ENCODE measurements at places on chromosomes 3 and 15. TPM values are rescaled to one million over a fixed set of nuclear protein-coding genes. Genes with fewer than 3 reads are reported as not detected.

DNA sequence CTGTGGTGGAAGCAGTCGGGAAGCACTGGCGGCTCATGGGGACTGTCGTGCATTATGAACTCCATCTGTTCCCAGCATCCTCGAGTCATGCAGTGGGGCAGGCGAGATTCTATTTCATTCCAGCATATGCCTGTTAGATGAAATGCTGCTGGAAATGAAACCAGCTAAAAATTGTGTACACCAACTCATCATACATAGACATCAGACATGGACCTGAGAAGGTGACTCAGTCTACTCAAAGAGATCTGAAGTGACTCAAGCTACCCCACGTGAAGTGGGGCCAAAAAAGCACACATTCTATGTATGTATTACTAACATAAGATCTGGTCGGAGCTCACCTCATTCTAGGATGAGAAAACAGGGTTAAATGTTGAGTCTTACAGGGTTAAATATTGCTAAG, 47.5 kb upstream of the FAM98B start:
- no peak overlapping the region for H3K4me3 ChIP-seq
- H3K27ac ChIP-seq, result no peak overlapping the region
- DNase-seq, result no peak
- no peaks in the 10 kb centered on the region for H3K4me1 ChIP-seq
- no peaks in the 10 kb centered on the region for H3K36me3 ChIP-seq
- H3K27me3 ChIP-seq, result no peaks in the 10 kb centered on the region

- H3K4me3 ChIP-seq, result no peak overlapping the region
- H3K27ac ChIP-seq, result no peak overlapping the region
- H3K36me3 ChIP-seq, result peaks cover 22% of the 10 kb centered on the region
- no peak for DNase-seq
- H3K4me1 ChIP-seq, result peaks cover 69% of the 10 kb centered on the region
These were observed 19.5 kb downstream of the PHC3 start for GRCh38 chr3:170162052-170162451.

GRCh38 chr3:134347551-134347950, 26.7 kb downstream of the AMOTL2 start:
- H3K4me3 ChIP-seq, result no peak overlapping the region
- no peaks in the 10 kb centered on the region for H3K4me1 ChIP-seq
- H3K27ac ChIP-seq, result no peak overlapping the region
- DNase-seq, result no peak
- no peaks in the 10 kb centered on the region for H3K36me3 ChIP-seq
- no peaks in the 10 kb centered on the region for H3K27me3 ChIP-seq

DNA sequence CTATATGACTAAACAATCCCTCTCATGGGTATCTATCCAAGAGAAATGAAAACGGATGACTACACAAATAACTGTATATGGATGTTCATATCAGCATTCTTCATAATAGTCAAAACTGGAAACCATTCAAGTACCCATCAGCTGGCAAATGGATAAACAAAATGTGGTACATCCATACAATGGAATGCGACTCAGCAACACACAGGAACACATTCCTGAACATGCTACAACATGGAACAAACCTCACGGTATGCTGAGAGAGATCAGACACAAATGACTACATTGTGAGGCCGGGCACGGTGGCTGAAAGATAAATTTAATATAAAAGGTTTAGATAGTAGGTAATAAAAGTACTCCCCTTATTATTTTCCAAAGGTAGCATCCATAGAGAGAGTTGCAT, 42.6 kb downstream of the CCR4 start:
- H3K4me3 ChIP-seq, result no peak overlapping the region
- DNase-seq, result no peak
- H3K4me1 ChIP-seq, result peaks cover 78% of the 10 kb centered on the region
- H3K36me3 ChIP-seq, result no peaks in the 10 kb centered on the region
- no peak overlapping the region for H3K27ac ChIP-seq
- H3K27me3 ChIP-seq, result no peaks in the 10 kb centered on the region

GRCh38 chr3:169869484-169870220, at the start of gene LRRC31:
TSS of gene LRRC31 (minus strand) at chr3:169869935. CDS start at chr3:169869807, 128 bp downstream.
- H3K4me1 ChIP-seq, result peaks cover 15% of the 10 kb centered on the region
- no peak for DNase-seq
- H3K36me3 ChIP-seq, result no peaks in the 10 kb centered on the region
- no peak within 1 kb of the TSS for H3K4me3 ChIP-seq
- peaks cover 4% of the 10 kb centered on the region for H3K27me3 ChIP-seq

DNA sequence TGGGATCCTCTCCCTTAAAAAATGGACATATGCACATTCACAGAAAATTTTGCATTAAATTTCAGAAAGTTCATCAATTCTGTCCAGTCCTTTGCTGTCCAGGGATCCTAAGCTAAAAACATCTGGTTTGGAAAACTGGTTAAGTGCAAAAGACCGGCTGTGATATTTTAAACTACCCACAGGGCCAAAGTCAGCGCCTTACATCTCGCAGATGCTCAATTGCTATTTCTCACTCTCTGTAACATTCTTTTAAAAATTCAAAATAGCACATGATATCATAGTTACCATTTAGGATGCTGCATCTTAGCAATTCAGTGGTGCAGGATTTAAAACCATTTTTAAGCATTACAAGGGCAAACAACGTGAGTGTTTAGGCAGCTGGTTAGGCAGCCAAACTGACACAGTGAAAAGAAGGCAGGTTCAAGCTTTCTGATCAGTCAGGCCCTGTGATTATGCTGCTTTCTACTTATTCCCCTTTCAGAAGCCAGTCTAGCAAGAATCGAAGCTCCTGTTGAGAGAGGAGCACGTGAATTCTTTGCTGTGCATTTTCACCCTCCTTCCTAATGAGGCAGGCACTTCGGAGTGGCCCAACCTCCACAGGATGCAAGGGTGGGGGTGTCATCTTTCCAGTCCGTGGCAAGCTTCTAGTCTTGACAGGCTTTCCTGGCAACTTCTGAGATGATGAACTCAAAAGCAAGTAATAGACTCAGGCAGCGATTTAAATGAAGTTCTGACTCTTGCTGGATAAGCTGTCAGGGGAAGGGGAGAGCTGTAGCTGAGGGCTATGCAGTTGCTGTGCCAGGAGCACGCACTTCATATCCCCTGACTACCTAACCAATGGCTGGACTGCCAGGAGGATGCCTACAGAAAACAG, 8.8 kb downstream of the PRICKLE2 start:
- no peaks in the 10 kb centered on the region for H3K36me3 ChIP-seq
- H3K4me1 ChIP-seq, result no peaks in the 10 kb centered on the region
- H3K27ac ChIP-seq, result no peak overlapping the region
- no peaks in the 10 kb centered on the region for H3K27me3 ChIP-seq

DNA sequence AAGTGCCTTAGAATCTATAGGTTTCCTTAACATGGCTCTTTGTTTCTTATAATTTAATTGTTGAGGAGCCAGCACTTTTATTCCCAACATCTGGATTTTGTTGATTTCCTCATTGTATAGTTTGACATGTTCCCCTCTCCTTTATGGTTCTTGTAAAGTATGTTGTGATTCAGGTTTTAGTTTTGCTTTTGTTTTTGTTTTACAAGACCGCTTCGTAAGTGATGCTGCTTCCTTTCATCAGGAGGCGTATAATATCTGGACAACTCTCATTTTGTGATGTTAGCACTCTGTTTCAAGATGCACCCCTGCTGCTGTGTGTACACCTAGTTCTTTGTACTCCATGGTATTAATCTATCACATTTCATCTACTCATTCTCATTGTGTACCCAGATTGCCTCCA, 48.7 kb downstream of the SLC49A4 start:
- H3K36me3 ChIP-seq, result no peaks in the 10 kb centered on the region
- no peak for DNase-seq
- no peak overlapping the region for H3K4me3 ChIP-seq
- no peak overlapping the region for H3K27ac ChIP-seq
- H3K27me3 ChIP-seq, result no peaks in the 10 kb centered on the region

DNA sequence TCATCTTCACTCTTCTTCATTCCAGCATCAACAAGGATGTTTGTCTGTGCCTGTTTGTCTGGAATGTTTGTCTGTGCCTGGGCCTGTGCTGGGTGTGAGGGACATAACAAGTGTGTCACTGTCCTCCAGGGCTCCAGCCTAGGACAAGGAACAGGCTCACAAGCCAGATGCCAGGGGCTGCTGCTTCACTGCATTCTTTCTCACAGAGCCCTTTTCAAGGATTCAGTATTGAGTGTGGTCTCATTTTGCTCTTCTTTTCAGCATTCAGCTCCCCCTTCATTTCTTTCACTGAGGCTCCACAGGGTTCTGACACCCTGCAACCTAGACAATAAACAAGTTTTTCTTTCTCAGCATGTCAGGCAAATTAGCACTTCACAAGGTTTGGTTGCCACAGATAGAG, 43.6 kb upstream of the KY start:
- no peak for DNase-seq
- H3K27ac ChIP-seq, result no peak overlapping the region
- H3K27me3 ChIP-seq, result no peaks in the 10 kb centered on the region
- no peak overlapping the region for H3K4me3 ChIP-seq
- no peaks in the 10 kb centered on the region for H3K4me1 ChIP-seq

DNA sequence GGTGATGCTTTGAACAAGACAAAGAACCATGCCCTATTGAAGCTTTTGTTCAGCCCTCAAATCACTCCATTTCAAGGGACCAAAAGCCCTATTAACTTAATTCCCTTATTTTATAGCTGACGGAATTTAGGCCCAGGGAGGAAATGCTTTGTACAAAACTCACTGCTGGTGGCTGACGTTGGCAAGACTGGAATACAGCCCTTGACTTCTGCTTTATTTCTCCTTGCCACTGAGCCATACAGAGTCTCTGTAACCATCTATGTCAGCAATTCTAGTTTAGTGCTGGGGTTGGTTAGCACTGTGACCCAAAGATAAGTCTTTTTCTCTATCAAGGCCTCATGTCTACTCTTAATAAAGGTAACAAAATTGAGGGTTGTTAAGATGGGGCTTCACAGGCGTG, 316.1 kb upstream of the TPRG1 start:
- H3K27ac ChIP-seq, result no peak overlapping the region
- DNase-seq, result no peak

The LMAN1L gene
- total RNA-seq, result 0.23 TPM

The APOD gene
- total RNA-seq, result not detected

Data from CD4-positive, alpha-beta memory T cell (primary cell).